Myocyte (in vitro differentiated cells): ENCODE measurements at places on chromosomes 4 and X.

GRCh38 chr4:72325215-72325614 lies 243.8 kb downstream of the ADAMTS3 start:
- no peak for DNase-seq

DNA sequence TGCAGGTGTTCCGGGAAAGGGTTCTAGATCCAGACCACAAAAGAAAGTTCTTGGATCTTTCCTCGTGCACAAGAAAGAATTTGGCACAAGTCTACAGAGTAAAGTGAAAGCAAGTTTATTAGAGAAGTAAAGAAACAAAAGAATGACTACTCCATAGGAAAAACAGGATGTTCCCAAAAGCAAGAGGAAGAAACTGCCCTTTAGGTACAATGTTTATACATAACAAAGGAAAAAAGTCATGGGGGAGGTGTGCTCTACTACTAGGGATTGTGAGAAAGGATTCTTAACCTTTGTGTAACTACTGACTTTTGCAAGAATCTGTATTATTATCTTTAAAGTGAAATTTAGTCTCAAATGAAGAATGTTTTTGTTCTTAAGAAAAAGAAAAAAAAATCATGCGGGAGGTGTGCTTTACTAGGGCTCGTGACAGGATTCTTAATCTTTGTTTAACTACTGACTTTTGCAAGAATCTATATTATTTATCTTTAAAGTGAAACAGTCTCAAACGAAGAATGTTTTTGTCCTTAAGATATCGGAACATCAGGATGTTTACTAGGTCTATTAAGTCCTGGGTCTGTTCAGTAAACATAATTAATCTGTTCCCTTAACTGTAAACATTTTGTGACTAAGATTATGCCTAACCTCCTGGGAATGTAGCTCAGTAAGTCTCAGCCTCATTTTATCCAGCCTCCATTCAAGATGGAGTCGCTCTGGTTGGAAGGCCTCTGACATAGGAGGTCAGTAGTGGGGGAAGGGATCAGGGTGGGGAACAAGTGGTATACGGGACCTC lies 110.4 kb upstream of the BEND4 start:
- DNase-seq, result no peak

DNA sequence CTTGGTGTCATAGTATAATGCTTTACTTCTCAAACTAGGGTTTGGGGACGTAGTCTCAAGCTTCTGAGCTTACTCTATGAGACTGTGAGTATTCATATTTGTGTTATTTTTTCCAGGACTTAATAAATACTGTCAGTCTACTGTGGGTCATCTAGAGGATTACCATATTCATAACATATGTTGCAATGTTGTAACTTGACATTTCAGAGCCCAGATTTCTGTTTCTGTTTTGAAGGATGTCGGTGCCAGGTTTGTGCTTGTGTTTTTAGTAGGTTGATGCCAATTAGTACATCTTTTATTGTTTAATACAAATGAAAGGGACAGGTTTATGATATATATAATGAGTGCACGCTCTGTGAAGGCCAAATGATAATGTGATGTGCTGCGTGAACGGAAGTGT lies 69.6 kb downstream of the SPANXN4 start:
- no peak for DNase-seq

GRCh38 chr4:108313546-108314339 lies 145.0 kb upstream of the LEF1 start:
- no peak for DNase-seq

GRCh38 chrX:48021026-48021900 lies 14.5 kb downstream of the SPACA5 start:
- DNase-seq, result peak; percentile 86

DNA sequence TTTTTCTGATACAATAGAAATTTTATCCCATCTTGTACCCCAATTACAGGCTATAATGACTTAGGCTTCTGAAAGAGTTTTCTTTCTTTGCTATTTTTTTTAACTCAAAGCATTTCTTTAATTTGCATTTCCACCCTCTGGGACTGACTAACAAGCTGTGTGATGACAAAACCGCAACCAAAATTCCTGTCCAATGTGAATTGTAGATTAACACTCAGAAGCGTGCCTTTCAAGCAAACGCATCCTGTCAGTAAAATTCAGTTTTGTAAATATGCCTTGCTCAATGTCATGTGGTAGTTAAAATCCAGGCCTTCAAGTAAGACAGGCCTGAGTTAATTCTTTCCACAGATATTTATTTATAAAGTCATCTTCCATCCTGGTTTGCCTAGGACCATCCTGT lies 50.3 kb downstream of the STK32B start:
- no peak for DNase-seq

DNA sequence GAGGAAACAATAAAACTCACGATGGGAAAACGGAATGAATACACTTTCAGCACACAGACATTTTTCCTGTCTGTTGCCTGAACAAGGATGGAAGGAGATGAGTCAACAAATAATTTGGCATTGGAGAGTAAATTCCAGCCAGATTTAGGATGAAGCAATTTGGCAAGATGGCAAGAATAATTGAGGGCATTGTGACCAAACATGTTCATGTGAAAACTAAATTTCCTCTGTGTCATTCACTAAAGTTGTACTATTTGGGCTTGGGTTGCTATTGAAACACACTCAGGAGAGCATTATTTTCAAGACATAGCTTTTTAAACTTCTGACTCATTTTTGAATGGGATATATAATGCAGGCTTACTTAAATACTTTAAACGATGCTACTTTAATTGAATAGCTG lies 1614.4 kb downstream of the PCDH19 start:
- no peak for DNase-seq

DNA sequence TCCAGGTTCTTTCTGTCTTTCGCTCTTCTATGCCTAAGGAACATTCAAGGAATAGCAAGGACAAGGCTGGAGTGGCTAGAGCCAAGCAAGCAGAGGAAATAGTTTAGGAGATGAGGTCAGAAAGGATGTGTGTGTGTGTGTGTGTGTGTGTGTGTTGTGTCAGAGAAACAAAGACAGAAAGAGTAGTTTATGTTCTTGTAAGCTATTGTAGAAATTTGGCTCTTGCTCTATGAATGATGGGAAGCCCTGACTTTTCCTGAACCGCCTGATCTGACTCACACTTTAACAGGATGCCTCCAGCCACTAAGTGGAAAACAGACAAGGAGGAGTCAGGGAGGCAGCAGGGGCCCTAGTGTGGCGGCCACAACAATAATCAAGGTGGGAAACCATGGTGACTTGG lies 39.7 kb downstream of the LGI2 start:
- DNase-seq, result no peak

GRCh38 chr4:3251691-3252479 lies 2.9 kb downstream of the MSANTD1 start:
- DNase-seq, result no peak

DNA sequence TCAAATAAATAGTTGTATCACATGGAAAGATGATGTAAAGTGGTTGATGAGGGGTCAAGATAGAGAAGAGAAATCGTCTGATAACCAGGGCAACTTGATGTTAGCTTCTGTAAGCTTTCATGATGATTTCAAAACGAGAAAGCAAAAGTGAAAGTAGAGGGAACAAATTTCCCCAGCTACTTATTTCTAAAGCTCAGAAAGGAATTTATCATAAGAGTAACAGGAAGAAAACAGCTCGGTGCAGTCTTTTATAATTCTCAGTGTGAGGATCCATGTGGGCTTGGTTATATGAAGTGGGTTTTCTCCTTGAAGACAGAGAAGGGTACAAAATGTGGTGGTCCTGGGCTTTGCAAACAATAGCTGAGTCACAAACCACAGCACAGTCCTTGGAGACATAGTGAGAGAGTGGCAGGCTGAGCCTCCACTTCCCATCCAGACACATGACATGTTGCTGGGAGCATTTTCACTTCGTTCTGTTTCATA lies 32.1 kb upstream of the GLRA2 start:
- DNase-seq, result peak; percentile 4

GRCh38 chr4:147307896-147308674 lies 172.8 kb upstream of the EDNRA start:
- DNase-seq, result no peak

GRCh38 chr4:140291259-140291658 lies 82.2 kb upstream of the SCOC start:
- DNase-seq, result no peak

DNA sequence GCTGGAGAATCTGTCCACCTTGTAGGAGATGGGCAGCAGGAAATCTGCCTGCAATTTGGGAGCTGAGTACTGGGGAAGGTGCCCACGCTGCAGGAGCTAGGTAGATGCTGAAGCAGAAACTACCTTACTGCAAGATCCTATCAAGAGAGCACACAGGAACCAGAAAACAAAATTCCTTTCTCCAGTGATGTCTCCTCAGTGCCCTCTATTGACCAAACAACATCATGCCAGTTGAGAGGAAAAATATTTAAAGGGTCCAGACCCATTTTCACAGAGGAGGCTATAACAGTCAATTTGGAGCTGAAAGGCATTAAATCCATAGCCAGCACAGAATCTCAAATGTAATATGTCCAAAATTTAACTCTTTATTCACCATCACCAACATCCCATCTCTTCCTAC lies 406.8 kb downstream of the SLITRK2 start:
- DNase-seq, result no peak

DNA sequence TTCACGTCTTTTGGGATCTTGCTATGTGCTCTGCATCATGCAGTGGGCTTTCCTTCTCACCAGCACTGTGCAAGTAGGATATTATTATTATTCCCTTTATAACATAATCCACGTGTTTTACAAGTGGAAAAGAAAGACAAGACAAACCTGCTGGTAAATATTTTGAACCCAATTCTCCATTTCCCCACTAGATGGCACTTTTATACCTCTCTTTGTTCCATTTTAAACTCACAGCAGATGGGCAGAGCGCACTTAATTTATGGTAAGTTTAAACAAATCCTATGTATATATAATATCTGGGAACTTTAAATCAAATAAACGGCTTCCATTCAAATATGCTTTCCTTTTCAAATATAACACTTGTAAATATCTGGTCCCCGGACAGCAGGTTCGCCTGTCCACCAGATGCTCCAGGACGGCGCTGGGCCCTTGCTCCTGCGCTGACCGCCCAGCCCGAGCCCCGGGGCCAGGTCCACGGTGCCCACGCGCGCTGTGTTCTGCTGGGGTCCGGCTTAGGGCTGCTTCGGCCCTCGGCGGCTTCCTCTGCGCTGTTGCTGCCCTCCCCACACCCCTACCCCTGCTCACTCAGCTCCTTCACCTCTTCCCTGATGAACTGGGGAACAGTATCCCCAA lies 31.1 kb downstream of the F11 start:
- peak; percentile 57 for DNase-seq

GRCh38 chrX:128884430-128884829 lies 638.9 kb downstream of the SMARCA1 start:
- no peak for DNase-seq

DNA sequence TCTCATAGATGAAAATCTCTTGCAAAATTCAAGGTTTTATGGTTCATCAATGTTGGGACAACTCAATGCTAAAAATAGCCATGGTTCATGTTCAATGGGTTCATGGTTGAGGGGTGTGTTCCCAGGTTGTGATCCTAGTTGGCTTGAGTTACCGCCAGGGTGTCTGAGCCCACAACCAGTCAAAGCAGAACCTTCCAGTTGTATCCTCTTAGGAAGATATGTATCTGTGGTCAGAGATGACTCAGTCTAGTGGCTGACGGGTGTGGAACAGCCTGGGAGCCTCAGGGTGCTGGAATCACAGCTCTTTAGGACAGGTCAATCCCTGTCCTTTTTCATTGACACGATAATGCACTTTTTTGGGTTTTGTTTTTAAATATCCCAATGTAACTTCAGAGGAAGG lies 192.3 kb upstream of the NR3C2 start:
- peak; percentile 91 for DNase-seq

DNA sequence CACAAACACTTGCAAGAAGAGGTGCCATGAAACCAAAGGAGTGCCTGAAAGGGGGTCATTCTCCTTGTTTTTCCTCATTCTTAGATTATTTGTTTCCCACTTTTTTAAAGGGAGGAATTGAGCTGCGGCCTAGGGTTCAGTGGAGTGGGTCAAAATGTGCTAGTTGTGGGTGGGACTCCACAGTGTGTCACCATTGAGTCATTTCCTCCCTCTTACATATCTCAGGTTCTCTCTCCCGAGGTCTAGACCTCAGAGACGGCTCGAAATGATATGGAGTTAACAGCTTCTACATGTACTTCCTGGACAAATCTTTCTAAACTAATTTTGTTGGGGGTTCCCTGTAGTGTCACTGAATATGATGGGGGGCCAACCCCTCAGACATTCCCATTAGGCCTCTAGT lies 328.4 kb upstream of the SPANXN1 start:
- DNase-seq, result no peak

DNA sequence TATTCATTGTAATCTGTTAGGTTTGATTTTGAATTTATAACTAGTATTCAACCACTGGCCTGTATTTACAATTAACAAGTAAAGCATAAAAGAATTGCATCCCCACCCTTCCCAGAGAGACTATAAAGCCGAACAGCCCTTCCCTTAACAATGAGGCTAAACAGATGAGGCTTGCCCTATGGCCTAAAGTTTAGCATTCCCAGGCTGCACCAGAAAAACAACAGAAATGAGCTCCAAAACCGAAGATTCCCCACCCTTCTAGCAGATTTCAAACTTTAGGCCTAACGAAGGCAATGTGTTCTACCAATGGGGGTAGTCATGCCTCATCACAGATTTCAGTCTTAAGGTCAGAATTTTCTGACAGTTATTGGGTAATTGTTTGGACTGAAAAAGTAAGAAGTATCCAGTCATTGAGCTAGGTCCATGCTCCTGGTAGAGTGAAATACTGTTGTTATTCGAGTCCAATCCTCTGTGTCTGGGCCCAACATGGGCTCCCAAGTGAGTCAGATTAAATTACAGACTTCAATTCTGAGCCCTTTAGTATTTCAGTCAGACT lies 197.6 kb downstream of the ANTXR2 start:
- no peak for DNase-seq

DNA sequence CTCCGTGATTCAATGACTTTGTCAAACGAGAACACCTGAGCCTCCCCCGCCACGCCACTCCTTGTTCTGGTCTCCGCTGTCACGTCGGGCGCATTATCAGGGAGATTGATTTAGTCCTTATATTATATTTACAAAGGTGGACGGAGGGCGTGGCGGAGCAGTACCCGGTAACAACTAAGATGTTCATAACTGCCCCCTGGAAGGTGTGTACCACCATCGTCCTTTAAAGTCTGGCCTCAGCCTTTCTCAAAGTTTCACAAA lies 284.2 kb downstream of the PACRGL start:
- no peak for DNase-seq
